ENCODE measurements at places on chromosomes 1 and 21. TPM values are rescaled to one million over a fixed set of nuclear protein-coding genes. Genes with fewer than 3 reads are reported as not detected.

Gene ZNF436
- 25.3 TPM for total RNA-seq

Gene DENND4B
- 186 TPM for total RNA-seq

Gene CTNNBIP1
- total RNA-seq, result 9.2 TPM

Gene ITLN2
- total RNA-seq, result not detected

GRCh38 chr1:175792136-175792535 lies 48.7 kb upstream of the TNR start:
- DNase-seq, result no peak
- H3K27ac ChIP-seq, result no peak overlapping the region
- no peaks in the 10 kb centered on the region for H3K4me1 ChIP-seq
- H3K36me3 ChIP-seq, result no peaks in the 10 kb centered on the region
- H3K4me3 ChIP-seq, result no peak overlapping the region
- no peaks in the 10 kb centered on the region for H3K27me3 ChIP-seq

GRCh38 chr1:182174513-182174855 lies 113.0 kb upstream of the ZNF648 start:
- no peak overlapping the region for H3K27ac ChIP-seq
- peaks cover 40% of the 10 kb centered on the region for H3K4me1 ChIP-seq
- H3K4me3 ChIP-seq, result no peak overlapping the region
- DNase-seq, result no peak

DNA sequence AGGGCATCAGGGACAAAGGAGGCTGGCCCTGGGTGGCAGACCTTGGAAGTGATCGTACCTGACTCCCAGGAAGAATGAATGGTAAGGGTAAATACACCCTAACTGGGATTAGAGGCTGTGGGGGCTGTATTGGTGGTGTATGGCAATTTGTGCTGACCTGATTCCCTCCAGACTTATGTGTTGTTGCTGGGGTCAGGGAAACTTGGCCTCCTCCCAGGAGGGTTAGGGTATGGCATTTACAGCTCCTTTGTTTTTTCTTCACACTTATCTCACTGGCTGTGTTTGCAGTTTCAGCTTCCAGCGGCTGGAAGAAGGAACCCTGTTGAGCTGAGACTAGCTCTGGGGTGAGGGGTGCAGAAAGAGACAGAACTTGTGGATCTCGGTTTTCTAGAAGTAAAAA lies 8.2 kb downstream of the VANGL1 start:
- no peak overlapping the region for H3K4me3 ChIP-seq
- no peaks in the 10 kb centered on the region for H3K36me3 ChIP-seq
- H3K27me3 ChIP-seq, result no peaks in the 10 kb centered on the region
- H3K27ac ChIP-seq, result no peak overlapping the region
- no peak for DNase-seq

GRCh38 chr1:2544093-2544874 lies 11.9 kb upstream of the TNFRSF14 start:
- peaks cover 90% of the 10 kb centered on the region for H3K4me1 ChIP-seq
- no peak overlapping the region for H3K27ac ChIP-seq
- H3K4me3 ChIP-seq, result no peak overlapping the region
- DNase-seq, result no peak
- no peaks in the 10 kb centered on the region for H3K36me3 ChIP-seq

DNA sequence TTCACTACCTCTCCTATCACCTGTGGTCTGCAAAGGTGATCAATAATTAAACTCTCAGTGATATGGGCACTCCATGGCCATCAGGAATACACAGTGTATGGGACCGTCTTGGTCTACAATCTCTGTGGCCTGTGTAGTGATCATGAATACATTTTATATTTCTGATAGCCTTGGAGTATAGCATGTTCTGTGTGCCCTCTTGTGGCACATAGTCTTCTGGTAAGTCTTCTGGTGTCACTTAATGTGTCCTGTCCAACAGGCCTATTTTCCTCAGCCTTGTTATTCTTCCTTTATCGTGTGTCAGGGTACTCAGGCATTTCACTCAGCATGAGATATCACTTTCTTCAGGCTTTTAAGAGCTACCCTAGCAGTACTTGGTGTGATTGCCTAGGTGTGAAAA lies 393.6 kb downstream of the AGBL4 start:
- H3K4me1 ChIP-seq, result no peaks in the 10 kb centered on the region
- no peak overlapping the region for H3K27ac ChIP-seq
- H3K27me3 ChIP-seq, result no peaks in the 10 kb centered on the region
- H3K36me3 ChIP-seq, result no peaks in the 10 kb centered on the region
- H3K4me3 ChIP-seq, result no peak overlapping the region
- DNase-seq, result no peak

DNA sequence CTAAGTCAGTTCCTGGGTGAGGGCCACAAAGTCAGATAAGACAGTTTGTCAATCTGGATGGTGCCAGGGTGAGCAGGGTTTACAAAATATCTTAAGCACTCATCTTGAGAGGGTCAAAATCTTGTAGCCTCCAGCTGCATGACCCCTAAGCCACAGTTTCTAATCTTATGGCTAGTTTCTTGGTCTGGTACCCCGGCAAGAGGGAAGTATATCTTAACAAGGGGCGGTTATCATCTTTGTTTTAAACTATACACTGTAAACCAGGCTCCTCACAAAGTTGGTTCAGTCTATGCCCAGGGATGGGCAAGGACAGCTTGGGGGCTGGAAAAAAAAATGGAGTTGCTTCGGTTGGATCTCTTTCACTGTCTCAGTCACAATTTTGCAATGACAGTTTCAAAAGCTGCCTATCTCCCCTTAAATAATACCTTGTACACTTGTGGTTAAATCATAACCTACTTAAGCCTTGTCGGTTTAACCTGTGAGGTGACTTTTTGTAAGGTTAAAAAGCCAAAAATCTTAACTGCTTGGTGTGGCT lies 7.8 kb upstream of the CD46 start:
- H3K27ac ChIP-seq, result no peak overlapping the region
- no peaks in the 10 kb centered on the region for H3K27me3 ChIP-seq
- H3K4me1 ChIP-seq, result no peaks in the 10 kb centered on the region
- DNase-seq, result no peak

DNA sequence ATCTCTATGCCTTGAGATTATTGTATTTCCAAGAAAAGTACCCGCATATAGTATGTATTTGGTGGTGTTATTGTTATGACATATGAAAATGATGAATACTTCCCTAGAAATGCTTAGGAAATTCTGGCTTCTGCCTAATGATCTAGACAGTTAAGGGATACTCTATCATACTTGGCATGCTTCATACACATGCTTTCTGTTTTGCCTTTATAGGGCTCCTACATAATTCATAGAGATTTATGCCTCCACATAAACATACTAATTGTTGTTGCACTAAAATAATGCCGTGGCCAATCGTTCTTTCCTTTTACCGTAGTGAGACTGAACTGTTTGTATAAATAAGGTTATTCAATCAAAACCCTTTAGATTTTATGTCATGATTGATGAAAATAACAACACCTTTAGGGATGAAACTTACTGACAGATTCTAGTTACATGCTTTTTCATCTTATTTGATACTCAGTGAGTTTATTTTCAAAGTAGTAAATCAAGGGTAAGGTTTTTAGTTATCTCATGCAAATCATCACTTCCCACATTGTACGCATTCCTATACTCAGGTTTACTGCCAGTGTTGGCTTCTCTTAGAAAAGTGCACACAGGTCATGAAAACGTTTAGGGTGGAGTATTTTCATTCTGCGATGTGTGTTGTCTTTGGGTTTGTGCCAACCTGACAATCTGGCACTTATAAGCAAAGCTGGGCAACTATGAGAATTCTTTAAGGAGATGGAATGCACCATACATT lies 40.5 kb upstream of the SCYL3 start:
- DNase-seq, result no peak
- no peaks in the 10 kb centered on the region for H3K27me3 ChIP-seq
- no peaks in the 10 kb centered on the region for H3K36me3 ChIP-seq

DNA sequence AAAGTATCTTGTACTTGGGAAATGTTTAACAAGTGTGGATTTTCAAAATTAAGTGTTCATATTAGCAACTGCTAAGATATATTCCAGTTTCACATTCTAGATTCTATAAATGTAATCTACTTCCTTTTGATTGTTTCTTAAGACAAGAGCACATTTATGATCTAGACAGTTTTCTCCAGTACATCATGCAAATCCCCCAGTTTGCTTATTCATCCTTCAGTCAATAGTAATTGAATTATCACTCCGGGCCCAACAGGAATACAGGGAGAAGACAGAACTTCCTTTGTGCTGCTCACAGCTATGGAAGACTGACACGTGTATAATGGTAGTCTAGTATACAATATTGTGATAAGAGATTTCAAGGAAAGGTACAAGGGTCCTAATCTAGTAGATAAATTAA lies 14.5 kb downstream of the PLA2G4A start:
- H3K27me3 ChIP-seq, result no peaks in the 10 kb centered on the region
- no peak for DNase-seq
- H3K4me1 ChIP-seq, result peaks cover 32% of the 10 kb centered on the region
- H3K4me3 ChIP-seq, result no peak overlapping the region
- H3K36me3 ChIP-seq, result no peaks in the 10 kb centered on the region
